ENCODE measurements at places on chromosomes 12 and 14.

DNA sequence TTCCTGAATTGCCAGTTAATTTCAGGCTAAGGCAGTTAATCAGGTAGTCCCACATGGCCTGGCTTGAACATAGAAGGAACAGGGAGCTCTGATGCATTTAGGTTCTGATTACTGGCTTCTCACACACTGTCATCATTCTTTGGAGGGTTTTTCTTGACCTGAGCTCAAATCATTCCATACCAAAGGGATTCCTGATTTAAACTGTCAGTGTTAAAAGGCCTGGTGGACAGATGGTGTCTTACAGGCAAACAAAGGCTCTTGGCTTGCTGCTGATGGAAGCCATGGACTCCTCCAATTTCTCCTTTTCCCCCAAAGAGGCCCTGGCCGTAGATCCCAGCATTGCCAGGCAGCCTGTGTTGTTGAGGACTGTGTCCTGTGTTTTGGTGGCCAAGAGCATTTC, 30.2 kb downstream of the CACNA1C start:
- no peak for DNase-seq

DNA sequence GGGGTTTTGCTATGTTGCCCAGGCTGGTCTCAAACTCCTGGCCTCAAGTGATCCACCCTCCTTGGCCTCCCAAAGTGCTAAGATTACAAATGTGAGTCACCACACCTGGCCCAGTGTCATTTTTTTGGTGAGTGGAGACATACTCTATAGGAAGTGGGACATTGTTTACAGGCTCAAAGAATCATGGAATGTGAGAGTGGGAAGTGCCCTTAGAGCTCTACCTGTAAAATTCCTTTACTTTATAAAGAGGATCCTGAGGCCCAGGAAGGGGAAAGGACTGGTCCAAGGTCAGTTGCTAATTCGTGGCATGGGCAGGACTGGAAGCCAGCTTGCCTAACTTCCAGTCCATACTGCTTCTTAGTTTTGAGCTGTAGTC, 8.7 kb upstream of the ADCK1 start:
- DNase-seq, result no peak

DNA sequence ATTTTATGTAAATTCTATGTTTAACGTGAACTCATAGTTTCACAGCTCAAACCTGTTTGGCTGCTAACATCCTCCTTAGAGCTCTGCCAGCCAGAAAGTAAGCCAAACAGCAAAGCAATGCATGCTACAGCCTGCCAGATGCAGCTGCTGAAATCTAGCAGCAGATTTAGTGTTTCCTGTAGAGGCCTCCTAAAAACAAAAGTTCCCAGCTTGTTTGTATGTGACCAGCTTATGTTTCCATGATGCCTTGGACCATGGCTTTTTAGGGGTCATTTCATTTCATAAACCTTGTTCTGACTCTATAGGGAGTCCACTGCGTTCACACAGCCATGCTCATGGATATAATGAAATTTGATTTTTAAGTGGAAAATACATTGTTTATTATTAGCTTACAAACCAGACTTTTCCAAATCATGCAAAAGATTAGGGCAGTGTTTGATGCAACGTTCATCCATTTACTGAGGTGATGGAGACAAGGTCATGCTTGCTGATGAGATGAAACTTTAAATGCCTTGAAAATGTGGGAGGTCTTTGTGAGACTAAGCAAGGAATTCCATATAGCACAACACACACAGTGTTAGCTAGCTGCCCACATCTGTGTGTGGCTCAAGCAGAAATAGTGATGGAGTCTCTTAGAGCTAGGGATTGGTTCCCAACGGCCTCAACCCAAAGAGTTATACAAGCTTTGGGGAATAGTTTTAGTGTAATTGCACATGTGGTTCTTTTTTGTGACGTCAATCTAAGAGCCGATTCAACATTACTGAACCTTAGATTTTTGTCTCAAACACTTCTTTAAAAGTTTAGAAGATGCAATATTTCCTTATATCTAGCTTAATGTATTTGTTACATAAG, 157.5 kb upstream of the LRIG3 start:
- DNase-seq, result peak; percentile 57

DNA sequence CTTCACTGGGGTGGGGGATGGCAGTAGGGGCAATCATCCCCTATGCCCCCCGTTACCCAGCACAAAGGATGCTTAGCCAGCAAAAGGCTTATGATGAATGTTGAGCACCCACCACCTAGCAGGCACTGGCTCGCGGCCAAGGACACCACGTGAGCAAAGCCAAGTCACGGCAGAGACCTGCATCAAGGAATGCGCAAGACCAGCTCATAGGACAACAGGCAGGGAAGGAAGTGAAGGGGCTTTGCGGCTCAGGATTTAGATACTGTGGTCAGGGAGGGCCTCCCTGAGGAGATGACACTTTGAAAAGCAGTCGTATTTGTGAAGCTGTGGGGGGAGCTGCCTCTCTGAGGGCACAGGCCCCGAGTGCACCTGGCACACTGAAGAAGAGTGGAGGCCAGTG, 32.8 kb downstream of the SH2B3 start:
- no peak for DNase-seq

DNA sequence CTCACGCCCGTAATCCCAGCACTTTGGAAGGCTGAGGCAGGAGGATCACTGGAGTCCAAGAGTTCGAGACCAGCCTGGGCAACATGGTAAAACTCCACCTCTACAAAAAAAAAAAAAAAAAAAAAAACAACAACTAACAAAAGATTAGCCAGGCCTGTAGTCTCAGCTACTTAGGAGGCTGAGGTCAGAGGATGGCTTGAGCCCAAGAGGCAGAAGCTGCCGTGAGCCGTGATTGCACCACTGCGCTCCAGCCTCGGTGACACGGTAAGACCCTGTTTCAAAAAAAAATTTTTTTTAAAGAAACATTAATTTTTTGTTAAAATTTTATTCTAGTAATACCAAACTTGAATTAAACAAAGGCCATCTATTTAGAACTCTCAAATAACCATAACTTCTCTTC, 77.8 kb downstream of the PPP2R5E start:
- DNase-seq, result no peak

DNA sequence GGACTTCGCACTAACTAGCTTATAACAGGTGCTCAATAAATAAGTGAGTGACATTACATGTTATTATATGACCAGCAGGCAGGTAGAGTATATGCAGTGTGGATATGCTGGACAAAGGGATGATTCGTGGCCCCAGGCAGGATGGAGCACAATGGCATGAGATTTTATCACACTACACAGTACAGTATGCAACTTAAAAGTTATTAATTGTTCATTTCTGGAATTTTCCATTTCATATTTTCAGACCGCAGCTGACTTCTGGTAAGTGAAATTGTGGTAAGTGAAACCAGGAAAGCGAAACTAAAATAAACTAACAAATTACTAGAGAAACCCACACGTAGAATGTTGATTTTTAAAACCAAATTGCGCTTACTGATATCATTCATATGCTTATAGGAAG, 3.3 kb downstream of the PARP11 start:
- no peak for DNase-seq

- no peak for DNase-seq
These were observed 15.0 kb upstream of the MEG3 start for GRCh38 chr14:100810861-100811461.

DNA sequence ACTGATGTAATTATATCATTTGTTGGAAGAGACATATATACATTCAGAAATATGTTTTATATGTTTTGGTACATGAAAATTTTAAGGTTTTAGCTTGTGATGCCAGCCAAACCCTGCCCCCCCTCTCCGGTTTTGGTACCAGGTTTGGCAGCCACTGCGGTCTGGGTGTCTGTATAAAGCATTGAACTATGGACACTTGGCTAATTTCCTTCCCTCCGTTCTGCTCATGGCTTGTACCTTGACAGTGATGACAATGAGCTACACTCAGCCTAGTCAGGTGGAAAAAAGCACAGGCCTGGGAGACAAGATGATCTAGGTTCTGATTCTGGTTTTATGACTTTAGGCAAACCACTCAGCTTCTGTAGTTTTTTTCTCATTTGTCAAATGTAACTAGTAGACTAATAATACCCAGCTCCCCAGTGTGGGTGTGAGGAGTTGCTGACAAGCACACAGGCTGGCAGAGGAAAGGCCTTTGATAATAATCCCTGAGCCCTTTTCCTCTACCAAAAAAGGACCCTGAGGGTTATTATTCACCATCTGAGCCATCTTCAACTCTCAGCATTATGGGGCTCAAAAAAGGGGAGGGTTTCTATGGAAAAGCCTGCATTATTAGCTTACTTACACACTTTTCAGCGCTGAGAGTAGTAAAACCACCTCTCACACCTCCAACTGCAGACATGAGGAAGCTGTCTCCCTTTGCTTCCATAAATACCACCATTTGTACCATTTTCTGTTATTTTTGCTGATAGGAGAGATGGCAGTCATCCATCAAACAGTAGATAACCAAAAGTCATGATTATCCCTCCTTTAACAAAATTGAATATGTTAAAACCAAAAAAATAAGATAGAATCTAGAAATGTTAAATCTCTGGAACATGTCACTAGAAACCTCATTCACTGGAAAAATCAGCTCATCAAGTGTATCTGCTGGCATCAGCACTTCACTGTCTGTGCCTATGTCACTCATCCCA, 76.3 kb upstream of the PSMC1 start:
- no peak for DNase-seq

DNA sequence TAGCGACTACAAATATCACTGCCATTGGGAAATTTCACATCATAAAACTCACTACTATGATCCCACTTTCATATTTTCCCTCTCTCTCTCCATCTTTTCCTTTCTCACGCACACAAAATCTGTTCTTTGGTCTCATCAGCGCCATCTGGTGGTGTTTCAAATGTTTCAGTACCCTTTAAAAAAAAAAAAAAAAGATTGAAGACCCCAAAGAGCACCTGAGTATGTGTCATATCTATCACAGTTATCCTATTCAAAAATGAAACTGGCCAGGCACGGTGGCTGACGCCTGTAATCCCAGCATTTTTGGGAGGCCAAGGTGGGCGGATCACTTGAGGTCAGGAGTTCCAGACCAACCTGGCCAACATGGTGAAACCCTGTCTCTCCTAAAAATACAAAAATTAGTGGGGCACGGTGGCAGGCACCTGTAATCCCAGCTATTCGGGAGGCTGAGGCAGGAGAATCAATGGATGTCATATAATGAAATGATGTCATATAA, 72.4 kb downstream of the TTC9 start:
- DNase-seq, result peak; percentile 62

DNA sequence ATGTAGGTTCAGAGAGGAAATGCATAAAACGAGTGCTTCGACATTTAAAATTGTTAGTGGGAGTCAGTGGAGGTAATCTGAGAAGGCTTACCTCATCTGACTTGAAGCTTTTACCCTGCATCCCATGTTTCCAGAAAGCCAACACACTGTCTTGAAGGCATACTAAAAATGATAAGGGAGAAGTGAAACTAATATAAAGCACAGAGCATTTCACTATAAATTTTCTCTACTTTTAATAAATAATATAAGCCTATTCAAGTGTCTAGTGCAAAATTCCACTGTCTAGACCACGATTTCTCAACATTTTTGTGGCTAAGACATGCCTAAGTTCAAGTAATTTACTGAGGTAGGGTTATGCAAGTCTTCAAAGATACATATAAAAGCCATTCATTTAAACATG, 29.1 kb upstream of the CDKL1 start:
- DNase-seq, result no peak

DNA sequence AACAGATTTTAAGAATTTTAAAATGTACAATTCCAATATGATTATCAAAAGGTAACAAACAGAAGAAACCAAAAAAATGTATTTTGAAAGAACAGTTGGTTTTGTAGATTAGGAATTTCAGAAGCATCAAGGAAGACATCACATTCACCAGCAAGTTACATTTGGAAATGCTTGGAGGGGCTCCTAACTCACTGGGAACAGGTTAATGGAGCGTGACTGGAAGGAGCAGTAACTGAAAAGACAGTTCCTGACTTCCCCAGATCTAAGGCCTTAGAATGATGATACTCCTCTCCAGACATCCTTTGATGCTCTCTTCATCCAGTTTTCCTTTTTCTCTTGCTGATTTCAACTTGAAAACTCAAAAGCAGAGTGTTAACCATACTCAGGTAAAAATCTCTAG, 220.0 kb upstream of the EGLN3 start:
- DNase-seq, result peak; percentile 53

DNA sequence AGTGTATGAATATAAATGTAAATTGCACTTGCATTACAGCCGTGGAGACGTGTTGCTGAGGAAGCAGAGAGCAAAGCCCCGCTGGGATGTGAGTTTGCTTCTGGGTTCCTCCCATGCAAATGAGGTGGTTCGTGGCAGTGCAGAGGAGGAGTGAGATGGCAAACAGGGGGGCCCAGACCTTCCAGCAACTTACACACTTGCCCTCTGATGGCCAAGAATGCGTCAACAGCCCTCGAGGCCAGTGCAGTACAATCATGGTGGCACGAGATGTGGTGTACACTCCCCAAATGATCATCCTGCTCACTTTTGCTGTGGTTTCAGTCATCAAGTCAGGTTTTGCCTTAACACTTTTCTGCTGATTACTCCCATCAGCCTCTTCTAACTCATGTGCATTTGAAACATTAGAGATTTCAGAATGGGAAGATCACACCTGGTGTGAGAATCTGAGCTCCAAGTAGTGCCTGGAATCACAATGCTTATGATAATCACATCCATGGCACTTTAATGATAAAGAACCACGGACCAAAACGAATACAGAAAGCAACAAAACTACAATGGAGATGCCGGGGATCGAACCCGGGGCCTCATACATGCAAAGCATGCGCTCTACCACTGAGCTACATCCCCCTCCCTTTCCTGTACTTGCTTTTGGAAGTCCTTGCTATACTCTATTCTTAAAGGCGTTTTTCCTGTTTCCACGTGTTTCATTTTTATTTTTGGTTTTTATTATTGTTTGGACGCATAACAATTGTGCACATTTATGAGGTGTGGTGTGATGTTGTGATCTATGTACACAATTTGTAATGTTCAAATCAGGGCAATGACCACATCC, 7.0 kb upstream of the UBC start:
- no peak for DNase-seq

GRCh38 chr12:27319409-27319808, 13.2 kb upstream of the BMAL2 start:
- DNase-seq, result no peak

DNA sequence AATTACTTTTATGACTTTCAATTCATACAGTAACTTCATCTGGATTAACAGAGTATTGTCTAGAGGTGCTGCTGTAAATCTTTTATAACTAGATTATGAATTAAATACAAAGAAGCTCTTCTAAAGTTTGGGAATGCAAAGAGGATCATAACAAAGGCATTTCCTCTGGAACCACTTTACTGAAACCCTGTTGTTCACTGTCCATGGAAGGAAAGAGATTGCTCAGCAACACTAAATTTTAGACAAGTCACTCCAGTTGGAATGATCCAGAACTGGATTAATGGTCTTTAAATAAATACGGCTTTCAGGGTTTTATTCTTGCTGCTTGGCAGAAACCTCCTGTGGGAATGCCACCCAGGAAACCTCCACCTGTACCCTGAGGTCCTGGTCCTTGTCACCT, 250.6 kb downstream of the KSR2 start:
- no peak for DNase-seq

DNA sequence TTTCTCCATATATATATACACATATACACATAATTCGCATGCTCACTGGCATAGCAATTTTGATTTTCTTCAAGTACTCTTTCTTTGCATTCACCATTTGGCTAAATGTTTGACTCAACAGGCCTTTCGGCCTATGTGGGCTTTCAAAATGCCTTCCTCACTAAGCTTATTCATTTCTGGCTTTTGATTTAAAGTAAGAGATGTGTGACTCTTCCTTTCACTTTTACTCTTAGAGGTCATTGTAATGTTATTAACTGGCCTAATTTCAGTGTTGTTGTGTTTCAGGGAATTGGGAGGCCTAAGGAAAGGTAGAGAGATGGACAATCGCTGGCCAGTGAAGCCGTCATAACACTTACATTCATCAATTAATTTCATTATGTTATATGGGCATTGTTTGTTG, 14.5 kb upstream of the KLRD1 start:
- no peak for DNase-seq

- DNase-seq, result no peak
These were observed 180.2 kb upstream of the SYT1 start for GRCh38 chr12:78684419-78684818.
